Stimulated activated CD8-positive, alpha-beta memory T cell treated with anti-CD3 and anti-CD28 coated beads, Interleukin-4, amount 100 ng/mL, for 48 hours (primary cell): ENCODE measurements at places on chromosomes 3 and 15.

- DNase-seq = no peak
Observed at GRCh38 chr3:183800243-183800863, 25.0 kb downstream of the MAP6D1 start.

DNA sequence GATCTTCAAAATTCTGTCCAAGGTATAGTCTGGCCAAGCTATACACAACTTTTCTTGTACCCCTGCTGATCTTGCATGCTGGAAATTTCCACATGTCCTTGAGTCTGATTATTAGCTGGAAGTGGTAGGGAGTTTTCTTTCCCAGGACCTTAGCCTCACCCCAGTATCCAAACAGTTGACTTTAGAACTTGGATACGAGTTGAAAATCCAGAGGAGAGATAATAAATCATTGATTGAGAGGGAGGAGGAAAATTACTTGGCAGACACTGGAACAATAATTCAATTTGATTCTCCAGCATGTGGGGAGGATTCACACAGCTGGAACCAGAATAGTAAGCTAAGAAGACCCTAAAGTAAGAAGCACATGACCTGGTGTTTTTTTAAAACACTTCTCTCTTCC is 116.4 kb downstream of the IL5RA start:
- no peak for DNase-seq

- DNase-seq = no peak
Observed at GRCh38 chr15:65214010-65214409, 2.7 kb upstream of the CILP start.

- DNase-seq = peak; percentile 31
Observed at GRCh38 chr15:73142802-73143762, 90.8 kb downstream of the NEO1 start.

DNA sequence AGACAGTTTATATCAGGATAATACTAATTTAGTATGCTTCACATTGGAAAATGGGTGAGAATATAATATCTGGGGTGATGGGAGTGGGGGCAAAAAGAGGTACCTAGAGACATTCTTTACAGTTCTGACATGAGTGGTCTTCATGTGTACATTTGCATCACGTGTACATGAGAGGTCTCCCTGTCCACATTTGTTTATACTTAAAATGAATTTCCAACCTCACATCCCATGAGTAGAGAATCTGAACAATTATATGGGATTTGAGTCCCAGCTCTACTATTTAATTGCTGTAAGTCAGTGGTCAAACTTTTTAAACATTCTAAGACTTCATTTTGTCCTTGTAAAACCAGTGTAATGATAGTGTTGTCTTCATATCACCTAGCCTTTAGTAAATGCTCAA is 408.4 kb downstream of the NAALADL2 start:
- no peak for DNase-seq

DNA sequence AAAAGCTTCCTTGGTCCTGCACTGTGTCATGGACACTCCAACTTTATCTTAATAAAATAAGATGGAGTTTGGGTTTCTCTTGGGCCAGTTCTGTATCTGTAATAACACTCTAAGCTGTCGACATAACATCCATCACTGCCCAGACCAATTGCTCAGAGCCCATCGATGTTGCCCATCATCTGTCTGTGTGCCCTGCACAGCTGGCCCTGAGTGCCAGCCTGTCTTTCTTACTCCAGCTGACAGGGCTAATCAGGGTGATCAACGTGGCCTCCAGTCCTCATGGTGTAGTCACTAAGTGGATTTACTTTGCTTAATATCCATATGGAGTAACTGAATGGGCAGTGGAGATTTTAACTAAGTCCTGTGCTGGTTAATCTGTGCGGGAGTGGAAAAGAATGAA is 419.8 kb upstream of the TPM1 start:
- DNase-seq = no peak

DNA sequence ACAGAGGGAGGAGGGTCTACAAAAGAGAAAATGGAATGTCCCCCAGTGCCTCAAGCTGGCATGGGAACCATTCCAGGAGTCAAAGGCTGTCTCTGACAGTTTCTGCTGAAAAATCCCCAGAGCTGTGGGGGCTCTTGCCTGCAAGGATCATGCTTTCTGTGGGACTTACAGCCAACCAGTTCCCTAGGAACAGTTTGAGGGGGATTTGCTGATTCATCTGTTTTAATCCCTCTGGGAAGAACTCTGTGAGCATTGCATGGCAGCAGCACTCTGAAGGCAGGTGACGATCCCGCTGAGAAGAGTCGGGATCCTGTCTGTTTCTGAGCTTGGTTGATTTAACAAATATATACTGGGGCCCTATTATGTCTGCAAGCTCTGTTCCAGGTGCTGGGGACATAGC is 176.0 kb downstream of the SSR3 start:
- no peak for DNase-seq
